Stimulated activated CD4-positive, alpha-beta T cell treated with anti-CD3 and anti-CD28 coated beads, TNF-alpha, amount 100 ng/mL, for 48 hours (primary cell): ENCODE measurements at places on chromosomes 11 and 22.

- no peak for DNase-seq
Measured at GRCh38 chr11:28400331-28401100, 292.3 kb downstream of the METTL15 start.

GRCh38 chr22:31968022-31968421 lies 23.7 kb downstream of the YWHAH start:
- no peak for DNase-seq

- DNase-seq: no peak
Measured at GRCh38 chr11:15901790-15902189, 454.6 kb downstream of the SOX6 start.

DNA sequence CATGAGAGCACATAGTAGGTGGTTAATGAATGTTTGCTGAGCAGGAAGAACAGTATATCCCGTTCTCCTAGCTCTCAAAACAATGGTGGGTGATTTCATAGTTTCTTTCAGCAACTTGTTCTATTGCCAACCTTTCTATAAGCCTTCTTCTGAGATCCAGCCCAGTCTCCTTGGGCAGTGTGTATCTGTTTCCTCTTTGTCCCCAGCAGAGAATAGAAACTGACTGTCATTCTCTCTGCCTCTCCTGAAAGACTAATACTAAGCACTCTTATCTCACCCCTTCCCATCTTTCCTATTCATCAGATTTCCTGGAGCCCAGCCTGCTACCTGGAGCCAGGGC lies 272.9 kb downstream of the ST3GAL4 start:
- DNase-seq: no peak

- no peak for DNase-seq
Measured at GRCh38 chr11:125586623-125587022, 6.0 kb upstream of the STT3A start.

DNA sequence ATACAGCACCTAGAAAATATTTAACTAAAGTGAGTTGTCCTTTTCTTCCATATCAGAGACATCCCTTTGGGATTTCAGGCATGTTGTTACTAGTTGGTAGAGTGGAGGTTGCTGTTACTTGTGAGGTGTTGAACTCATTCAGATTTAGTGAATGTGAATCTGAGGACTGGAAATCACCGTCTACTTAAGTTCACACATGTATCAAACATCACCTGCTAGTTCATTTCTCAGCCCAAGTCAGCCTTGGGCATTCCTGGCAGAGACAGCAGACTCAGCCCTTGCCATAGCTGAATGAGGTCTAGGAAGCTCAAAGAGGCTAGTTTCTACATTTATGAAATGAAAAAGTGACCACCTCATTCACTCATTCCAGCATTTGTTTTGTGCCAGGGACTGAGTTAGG lies 9.7 kb downstream of the KDELR3 start:
- no peak for DNase-seq

- DNase-seq: no peak
Measured at GRCh38 chr11:117824571-117825537, at the start of gene FXYD2. Gene FXYD2, minus strand, starts transcription at chr11:117824744. Its CDS starts 66 bp downstream, at chr11:117824678.

GRCh38 chr11:113019711-113020110 lies 58.5 kb downstream of the NCAM1 start:
- DNase-seq: no peak

GRCh38 chr11:87304412-87304811 lies 266.7 kb downstream of the TMEM135 start:
- DNase-seq: no peak

GRCh38 chr11:61700212-61700611 lies 20.0 kb downstream of the DAGLA start:
- no peak for DNase-seq

GRCh38 chr11:74248469-74248868 lies 63.0 kb downstream of the P4HA3 start:
- DNase-seq: no peak
